Glomerular endothelial cell (primary cell): ENCODE measurements at places on chromosomes 11 and 22.

GRCh38 chr11:104465321-104465720 is 301.4 kb upstream of the PDGFD start:
- DNase-seq, result no peak

- no peak for DNase-seq
Observed at GRCh38 chr11:63937713-63938478, 906 bp upstream of the NAA40 start.

- no peak for DNase-seq
Observed at GRCh38 chr22:28464127-28464526, 215.5 kb downstream of the TTC28 start.

GRCh38 chr11:100972046-100972445 is 157.6 kb downstream of the PGR start:
- DNase-seq, result no peak

DNA sequence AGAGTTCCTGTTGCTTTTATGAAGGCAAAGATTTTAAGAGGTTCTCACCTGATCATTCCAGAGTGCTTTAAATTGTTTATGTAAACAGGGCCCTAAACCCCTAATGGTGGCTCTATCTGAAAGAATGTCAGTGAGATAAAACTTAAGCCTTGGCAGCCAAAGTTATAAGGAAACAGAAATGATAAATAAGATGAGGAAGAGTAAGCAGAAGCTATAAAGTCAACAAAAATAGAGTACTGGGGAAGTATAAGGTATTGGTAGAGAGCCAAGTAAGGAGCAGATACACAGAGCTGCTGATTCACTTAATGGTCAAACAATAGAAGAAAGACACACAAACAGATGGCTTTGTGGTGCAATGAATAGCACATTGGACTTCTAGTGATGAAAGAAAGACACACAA is 37.9 kb downstream of the TMPRSS5 start:
- DNase-seq, result no peak

GRCh38 chr11:125320347-125321076 is 156.0 kb downstream of the PKNOX2 start:
- DNase-seq, result no peak

GRCh38 chr22:45310977-45311531 is 1.3 kb downstream of the FAM118A start:
- DNase-seq, result no peak

GRCh38 chr11:14336507-14337503 is 22.2 kb downstream of the RRAS2 start:
- DNase-seq, result no peak

GRCh38 chr22:17096071-17096470 is 11.3 kb downstream of the IL17RA start:
- DNase-seq, result no peak

GRCh38 chr11:121766991-121767390 is 314.2 kb upstream of the SORL1-AS1 start:
- no peak for DNase-seq

GRCh38 chr22:20779818-20780158 is 5.9 kb downstream of the SERPIND1 start:
- DNase-seq, result no peak
